ENCODE measurements at places on chromosomes 12 and 14.

DNA sequence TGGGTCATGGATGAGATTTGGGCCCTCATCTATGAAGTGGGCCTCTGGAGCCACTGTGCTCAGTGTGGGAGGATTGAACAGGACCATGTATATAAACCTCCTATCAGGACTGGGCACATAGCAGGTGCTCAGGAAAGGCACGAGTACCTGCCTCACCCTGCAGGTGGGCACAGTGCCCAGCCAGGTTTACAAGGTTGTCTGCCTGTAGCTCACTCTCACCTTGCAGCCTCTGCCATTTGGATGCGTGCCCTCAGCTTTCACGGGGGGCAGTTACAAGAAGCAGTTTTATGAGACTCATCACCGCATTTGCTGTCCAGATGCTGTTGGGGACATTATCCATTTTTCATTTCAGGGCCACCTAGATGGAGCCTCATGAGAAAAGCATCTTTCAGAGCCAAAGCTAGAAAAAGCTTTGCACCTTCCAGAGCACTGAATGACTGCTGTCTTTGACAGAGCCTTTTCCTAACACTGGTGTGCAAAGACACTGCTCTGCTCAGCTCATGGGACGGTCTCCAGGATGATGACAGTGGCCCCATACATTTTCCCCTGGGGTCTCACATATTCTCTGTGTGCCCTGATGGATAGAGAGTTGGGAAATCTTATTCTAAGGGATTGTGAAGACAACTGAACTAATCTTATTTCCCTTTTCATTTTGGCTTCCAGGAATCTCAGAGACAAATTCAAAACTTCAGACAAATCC, 327.5 kb upstream of the RTL1 start:
- no peak for DNase-seq

GRCh38 chr12:122138616-122139015, 35.4 kb downstream of the IL31 start:
- no peak for DNase-seq

GRCh38 chr12:122124370-122124769, 45.8 kb downstream of the MLXIP start:
- DNase-seq: no peak

DNA sequence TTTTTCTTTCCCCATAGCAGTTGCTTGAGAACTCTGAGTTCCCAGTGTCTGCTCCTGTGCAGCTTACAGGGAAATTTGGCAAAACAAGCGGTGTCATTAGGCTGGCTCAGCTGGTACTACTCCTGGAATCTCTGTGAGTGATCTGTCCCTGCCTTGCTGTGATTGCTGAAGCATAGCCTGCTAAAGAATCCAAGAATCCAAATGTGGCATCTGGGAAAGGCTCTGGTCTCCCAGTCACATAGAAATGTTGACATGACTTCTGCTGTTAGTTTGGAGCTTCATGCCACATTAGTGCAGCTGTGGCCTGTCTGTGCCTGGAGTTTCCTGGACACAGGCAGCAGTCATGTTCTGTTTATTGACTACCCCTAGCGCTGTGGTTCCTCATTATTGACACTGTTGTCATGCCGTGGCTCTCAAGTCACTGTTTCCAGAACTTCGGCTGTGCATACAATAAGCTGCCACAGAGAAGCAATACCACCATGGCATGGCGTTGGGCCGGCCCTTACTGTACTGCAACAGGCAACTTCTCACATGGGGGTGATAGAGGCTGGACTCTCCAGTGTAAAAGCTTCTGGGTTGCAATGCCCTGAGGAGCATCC, 166.8 kb downstream of the MYRFL start:
- DNase-seq: no peak

DNA sequence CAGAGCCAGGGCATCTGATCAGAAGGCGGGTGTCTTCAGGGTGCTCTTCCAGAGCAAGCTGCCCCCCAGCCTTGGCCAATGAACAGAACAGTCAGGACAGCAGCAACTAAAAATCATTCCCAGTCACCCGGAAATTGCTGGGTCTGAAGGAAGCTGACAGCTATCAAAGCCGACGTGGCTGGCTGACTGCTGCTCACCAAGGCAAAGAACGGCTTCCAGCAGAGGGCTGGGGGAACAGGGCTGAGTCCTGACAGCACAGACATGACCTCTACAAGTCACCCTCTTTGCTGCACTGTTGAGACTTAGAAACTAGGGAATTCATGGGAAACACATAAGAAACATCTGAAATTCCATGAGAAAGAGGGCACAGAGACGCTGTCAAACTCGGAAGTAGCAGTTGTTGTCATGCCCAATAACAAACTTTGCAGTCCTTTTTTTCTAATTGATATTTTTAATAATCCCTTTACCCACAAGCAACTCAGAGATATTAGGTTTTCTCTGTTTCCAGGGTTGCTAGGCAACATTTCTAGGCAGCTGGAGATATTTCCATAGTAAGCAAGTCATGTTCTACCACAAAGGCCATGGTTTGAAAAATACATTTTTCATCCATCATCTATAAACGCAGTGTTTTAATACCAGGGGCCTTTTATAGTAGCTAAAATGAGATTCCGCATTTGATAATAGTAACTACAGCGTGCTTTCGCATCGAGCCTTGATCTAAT, 365.2 kb downstream of the SEC23A start:
- DNase-seq: no peak

DNA sequence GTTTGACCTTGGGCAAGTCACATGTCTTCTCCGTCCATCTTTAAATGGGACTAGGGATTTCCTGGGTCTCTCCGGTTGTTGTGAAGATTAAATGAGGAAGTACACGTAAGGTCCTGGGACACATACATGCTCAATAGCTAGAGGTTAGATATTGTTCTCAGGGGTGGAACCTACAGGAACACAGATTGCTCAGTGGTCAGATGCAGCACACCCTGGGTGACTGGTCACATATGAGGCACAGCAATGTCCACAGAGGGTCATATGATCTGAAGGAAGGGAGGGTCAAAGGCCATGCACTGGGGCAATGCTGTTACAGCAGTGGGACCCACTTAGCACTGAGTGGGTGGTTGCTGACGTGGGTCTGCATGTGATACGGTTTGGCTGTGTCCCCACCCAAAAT, 11.4 kb upstream of the SLC8B1 start:
- DNase-seq: no peak

DNA sequence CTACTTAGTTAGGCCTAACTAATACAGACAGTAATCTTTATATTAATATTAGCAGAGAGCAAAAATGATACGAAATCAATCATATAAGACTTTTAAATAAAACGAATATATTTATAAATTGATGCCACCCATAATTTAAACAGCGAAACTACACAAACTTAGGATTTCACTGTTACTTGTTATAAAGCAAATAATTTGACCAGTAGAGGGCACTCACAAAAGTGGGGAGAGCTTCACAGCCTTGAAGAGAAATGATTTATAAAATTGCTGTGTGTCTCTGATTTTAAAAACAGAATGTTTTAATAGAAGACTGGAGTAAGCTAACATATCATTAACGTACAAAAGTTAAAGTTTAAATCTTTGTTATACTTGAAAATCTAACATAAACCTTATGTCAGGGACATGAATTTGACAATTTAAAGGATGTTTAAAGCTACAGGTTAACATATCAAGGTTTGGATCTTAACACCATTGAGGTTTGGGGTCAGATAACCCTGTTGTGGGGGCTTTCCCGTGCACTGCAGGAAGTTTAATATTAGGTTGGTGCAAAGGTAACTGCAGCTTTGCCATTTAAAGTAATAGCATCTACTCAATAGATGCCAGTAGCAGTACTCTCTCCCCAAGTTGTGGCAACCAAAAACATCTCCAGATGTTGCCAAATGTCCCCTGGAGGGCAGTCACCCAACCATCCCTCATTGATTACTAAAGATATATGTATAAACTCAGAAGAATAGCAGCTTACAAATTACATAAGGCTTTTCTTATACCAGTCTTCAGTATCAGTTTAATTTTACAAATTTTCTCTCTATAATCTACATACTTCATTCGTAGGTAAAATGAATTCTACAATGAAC, 9.3 kb downstream of the KRAS start:
- DNase-seq: peak; percentile 68

DNA sequence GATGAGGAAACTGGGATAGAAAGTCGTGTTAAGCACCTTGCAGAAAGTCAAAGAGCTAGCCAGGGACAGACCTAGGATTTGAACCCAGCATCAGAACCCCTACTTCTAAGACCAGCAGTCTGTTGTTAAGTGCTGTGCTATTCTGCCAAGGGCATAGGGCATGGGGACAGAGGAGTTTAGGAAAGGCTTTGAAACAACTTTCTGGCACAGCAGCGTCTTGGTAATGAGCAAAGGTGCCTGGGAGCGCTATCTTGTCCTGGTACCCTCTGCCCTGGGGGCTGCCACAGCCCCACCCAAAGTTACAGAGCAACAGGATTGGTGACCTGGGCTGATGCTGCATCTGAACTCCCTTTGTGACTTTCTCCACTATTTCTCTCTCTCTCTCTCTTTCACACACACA, 1108.1 kb downstream of the BCL11B start:
- DNase-seq: no peak

GRCh38 chr14:34766606-34767005, 52.2 kb upstream of the CFL2 start:
- no peak for DNase-seq

- DNase-seq: no peak
Observed at GRCh38 chr12:120292411-120292660, 633 bp upstream of the RNU4-2 start.

DNA sequence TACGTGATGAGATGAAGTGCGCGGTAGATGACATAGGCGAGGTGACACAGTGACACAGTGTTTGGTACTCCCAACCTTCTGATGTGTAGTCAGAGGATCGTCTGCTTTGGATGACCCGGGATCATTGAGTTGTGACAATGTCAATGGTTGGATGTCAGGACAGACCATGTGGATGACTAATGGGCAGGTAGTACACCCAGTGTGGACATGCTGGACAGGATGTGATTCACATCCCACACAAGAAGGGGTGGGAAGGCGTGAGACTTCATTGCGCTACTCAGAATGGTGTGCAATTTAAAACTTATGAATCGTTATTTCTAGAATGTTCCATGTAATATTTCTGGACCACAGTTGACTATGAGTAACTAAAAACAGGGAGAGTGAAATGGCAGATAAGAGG, 23.8 kb downstream of the MAP3K9 start:
- no peak for DNase-seq

DNA sequence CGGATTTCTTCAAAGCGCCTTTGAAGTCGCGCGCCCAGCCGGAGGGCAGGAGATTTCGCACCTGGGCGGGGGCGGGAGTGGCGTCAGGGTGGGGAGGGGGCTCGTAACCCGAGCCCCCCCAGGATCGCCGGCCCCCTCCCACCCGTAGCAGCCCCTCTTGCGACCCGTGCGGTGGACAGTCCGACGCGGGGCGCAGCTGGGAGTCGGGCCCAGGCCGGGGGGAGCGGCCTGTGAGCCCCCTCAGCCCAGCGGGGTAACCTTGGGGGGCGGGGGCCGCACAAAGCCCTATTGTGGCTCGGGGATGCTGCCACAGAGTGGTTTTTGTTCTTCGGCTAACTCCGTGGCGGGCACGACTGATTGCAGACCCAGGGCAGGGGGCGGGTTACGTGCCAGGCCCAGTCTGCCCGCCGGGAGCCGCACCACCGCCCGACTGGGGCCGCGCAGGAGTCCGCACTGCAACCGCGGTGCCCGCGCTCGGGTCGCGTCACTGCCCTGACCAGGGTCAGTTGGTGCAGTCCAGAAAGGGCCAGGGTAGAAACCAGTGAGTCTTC, 4.2 kb upstream of the AAAS start:
- DNase-seq: peak; percentile 47

DNA sequence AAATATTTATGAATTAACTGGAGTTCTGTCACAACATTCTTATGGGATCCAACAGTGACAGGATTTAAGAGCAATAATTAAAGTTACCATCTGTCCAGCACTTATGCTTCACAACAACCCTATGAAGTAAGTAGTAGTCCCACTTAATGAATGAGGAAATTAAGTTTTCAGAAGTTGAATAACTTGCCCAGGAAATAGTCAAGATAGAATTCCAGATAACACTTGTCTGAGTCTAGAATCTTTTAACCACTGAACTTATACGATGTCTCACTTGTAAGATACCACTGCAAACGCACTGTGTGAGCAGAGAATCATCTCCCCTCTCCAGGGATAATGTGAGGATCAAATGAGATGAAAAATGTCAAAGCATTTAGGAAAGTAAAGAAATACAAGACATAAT, 3.3 kb upstream of the TTC9 start:
- no peak for DNase-seq

- DNase-seq: peak; percentile 16
Observed at GRCh38 chr12:67025543-67026114, 243.5 kb upstream of the CAND1 start.

- DNase-seq: no peak
Observed at GRCh38 chr14:71333705-71334104, 426.4 kb downstream of the PCNX1 start.

DNA sequence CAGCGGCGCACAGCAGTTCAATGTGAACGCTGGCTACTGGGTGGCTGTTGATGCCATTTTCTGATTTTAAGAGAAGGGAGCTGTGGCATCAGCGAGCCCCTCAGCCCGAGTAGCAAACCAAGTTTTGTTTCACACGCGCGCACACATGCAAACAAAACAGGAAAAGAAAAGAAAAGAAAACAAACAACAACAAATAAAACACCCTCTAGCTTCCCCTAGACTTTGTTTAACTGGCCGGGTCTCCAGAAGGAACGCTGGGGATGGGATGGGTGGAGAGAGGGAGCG, 540 bp downstream of the PAX9 start:
- DNase-seq: no peak

- no peak for DNase-seq
Observed at GRCh38 chr14:33259764-33260163, 321.1 kb downstream of the NPAS3 start.

DNA sequence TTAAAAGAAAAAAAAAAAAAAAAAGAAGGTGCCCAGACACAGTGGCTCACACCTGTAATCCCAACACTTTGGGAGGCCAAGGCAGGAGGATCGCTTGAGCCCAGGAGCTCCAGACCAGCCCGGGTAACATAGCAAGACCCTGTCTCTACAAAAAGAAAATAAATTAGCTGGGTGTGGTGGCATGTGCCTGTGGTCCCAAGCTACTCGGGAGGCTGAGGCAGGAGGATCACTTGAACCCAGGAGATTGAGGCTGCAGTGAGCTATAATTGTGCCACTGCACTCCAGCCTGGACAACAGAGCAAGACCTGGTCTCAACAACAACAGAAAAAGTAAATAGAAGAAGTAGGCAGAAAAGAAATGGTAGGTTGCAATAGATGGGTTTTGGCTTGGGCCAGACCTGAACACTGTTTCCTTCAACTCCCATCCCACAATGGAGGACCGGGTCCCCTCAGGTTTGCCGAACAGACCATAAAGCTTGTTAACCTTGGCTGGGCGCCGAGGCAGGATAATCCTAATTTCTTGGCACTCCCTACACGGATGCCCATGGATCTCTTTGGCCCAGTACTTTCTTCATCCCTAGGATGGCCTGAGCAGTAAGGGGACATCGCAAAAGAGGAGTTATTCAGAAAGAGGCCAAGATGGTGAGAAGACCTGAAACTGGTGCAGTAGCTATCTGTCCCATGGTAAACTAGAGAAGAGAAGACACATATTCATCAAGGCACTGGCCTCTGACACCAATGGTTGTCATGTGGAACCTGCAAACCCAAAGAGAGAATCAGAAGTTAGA, 165.5 kb upstream of the CCND2 start:
- DNase-seq: no peak
